ENCODE measurements at places on chromosomes 4 and X. TPM values are rescaled to one million over a fixed set of nuclear protein-coding genes. Genes with fewer than 3 reads are reported as not detected.

The SLC6A14 gene
- 6.7 TPM for total RNA-seq

The TMEM271 gene
- total RNA-seq, result not detected

The GAGE2A gene
- total RNA-seq, result not detected

The ATP10D gene
- total RNA-seq, result 37.1 TPM

The LEF1 gene
- not detected for total RNA-seq

The RBMXL3 gene
- total RNA-seq, result not detected

The HS6ST2 gene
- total RNA-seq, result 5.8 TPM

The ARMCX4 gene
- 0.43 TPM for total RNA-seq

Measured in tracheal epithelial cell (primary cell).